ENCODE measurements at places on chromosomes 1 and 21.

GRCh38 chr1:24167008-24167407, 20.1 kb downstream of the IFNLR1 start:
- H3K36me3 ChIP-seq: no peaks in the 10 kb centered on the region
- H3K27ac ChIP-seq: no peak overlapping the region
- H3K4me3 ChIP-seq: no peak overlapping the region
- H3K4me1 ChIP-seq: no peaks in the 10 kb centered on the region
- DNase-seq: no peak

DNA sequence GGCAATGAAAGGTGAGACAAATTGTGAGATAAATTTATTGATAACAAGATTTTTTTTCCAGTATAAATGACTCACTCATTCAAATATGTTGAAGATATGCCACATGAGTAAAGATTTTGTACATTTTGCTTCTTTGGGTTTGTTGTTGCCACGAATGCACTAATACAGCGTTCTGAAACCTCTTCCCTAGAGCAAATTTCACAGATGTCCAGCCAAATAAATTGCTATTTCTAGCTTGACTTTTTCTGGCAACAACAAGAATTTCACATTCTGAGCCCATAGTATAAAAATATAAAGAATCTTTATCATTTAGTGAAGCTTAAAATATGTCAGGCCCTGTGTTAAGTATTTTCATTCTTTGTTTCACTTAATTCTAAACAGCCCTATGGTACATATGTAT, 114.5 kb upstream of the COL24A1 start:
- H3K36me3 ChIP-seq: no peaks in the 10 kb centered on the region
- no peak for DNase-seq
- no peaks in the 10 kb centered on the region for H3K27me3 ChIP-seq
- no peak overlapping the region for H3K27ac ChIP-seq
- no peak overlapping the region for H3K4me3 ChIP-seq

DNA sequence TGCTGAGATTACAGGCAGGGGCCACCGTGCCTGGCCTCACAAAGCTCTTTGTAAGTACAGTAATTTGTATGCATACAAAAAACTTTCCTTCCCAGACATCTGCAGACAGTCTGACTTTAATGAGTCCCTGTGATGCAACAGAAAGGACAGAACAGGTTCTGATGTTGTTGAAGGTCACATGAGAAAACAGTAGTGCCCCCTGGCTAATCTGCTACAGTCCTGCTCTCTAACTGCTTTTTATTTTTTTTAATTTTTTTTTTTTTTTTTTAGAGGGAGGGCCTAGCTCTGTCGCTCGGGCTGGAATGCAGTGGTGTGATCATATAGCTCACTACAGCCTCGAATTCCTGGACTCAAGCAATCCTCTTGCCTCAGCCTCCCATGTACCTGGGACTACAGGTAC, 36.7 kb downstream of the ACBD3 start:
- no peak overlapping the region for H3K4me3 ChIP-seq
- no peaks in the 10 kb centered on the region for H3K27me3 ChIP-seq
- no peak for DNase-seq
- H3K27ac ChIP-seq: no peak overlapping the region
- H3K4me1 ChIP-seq: no peaks in the 10 kb centered on the region

DNA sequence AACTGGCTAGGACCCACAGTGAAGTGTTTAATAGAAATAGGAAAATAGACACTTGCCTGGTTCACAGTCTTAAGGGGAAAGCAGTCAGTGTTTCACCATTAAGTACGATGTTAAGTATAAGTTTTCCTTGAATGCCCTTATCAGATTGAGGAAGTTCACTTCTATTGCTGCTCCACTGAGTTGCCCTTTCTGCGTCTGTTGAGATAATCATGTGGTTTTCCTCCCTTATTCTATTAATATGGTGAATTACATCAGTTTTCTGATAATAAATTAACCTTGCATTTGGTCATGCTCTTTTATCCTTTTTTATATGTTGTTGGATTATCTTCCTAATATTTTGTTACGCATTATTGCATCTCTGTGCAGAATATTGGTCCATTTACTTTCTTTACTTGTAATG, 21.4 kb downstream of the UTS2 start:
- no peak for DNase-seq
- no peaks in the 10 kb centered on the region for H3K27me3 ChIP-seq
- no peaks in the 10 kb centered on the region for H3K36me3 ChIP-seq
- H3K4me1 ChIP-seq: no peaks in the 10 kb centered on the region
- no peak overlapping the region for H3K27ac ChIP-seq
- H3K4me3 ChIP-seq: no peak overlapping the region

DNA sequence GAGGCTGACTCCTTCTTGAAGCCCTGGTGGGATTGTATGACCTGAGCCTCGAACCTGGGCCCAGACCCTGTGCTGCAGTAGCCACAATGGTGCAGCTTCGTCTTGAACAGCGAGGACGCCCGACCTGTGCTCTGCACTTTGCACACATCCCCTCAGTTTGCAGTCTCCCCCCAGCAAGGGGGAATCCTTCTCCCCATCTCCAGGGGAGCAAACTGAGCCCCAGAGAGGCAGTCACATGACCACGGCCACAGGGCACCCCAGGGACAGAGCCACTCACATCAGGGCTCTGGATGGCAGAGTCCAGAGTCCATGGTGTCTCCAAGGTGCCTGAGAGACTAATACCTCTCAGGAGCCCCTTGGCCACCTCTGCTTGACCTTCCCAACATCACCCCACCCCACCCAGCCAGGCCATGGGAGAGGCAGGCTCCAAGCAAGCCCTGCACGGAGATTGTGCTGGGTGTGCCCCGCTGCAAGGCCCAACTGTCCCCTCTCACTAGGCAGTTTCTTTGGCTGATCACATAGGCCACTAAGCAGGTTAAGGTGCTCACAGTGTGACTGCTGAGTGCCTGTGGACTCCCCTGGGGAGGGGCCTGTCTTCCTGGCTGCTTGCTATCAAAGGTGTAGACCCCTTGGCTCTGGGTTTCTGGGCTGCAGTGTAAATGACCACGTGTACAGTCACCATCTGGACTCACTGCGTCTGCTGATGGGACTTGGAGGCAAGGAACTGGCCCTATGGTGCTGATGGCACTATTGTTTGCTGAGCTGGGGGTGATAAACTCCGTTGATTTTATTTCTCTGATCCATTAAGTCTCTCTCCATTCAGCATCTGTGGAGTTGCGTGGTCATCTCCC, 398.1 kb downstream of the MATN1 start:
- H3K27ac ChIP-seq: no peak overlapping the region
- no peak for DNase-seq
- H3K4me3 ChIP-seq: no peak overlapping the region
- H3K4me1 ChIP-seq: no peaks in the 10 kb centered on the region
- H3K27me3 ChIP-seq: no peaks in the 10 kb centered on the region

- H3K27ac ChIP-seq: no peak overlapping the region
- H3K4me1 ChIP-seq: no peaks in the 10 kb centered on the region
- no peak overlapping the region for H3K4me3 ChIP-seq
- H3K36me3 ChIP-seq: no peaks in the 10 kb centered on the region
- no peak for DNase-seq
Observed at GRCh38 chr1:3586986-3587759, 24.1 kb downstream of the MEGF6 start.
